Large intestine (tissue), 12 donors: ENCODE measurements at places on chromosomes 5 and 9. TPM values are rescaled to one million over a fixed set of nuclear protein-coding genes. Genes with fewer than 3 reads are reported as not detected.

PPP1R26 gene
- 15.3 TPM for polyA plus RNA-seq

DNA sequence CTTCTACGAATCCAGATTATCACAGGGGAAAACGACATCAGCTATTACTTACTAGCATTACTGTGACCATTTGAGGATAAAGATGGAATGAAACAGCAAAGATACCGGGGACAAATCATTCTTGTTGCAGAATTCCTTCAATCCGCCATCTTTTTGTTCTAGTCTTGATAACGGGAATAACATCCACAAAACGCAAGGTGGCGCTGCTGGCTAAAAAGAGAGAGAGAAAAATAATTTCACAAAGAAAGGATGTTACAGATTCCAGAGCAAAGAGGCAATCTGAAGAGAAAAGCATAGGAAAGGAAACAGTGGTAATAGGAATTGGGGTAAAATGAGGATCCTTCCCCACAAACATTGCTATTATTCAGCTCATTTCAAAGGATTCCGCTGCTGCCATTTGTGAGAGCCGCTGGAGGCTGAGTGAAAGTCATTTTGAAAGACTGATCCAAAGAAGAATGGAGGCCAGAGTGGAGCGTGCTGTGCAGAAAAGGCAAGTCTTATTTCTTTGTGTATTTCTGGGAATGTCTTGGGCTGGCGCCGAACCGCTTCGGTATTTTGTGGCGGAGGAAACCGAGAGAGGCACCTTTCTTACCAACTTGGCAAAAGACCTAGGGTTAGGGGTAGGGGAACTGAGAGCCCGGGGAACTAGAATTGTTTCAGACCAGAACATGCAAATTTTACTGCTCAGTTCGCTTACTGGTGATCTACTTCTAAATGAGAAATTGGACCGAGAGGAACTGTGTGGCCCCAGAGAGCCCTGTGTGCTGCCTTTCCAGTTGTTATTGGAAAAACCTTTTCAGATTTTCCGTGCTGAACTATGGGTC is at the start of gene PCDHB7:
Gene PCDHB7, plus strand, starts transcription at position 264 of the 824 bp plus-strand sequence. Its CDS starts 192 bp downstream, at position 456.
- no peak for DNase-seq

ROR2 gene
- polyA plus RNA-seq = 17.5 TPM

GRCh38 chr9:6758248-6758497 is 400 bp downstream of the KDM4C start:
- DNase-seq = no peak

CD74 gene
- 742 TPM for polyA plus RNA-seq

- DNase-seq = no peak
Observed at GRCh38 chr9:86500667-86501435, 146.6 kb upstream of the TUT7 start.

GRCh38 chr9:76456202-76456926 is 2.6 kb upstream of the GCNT1 start:
- peak; percentile 75 for DNase-seq

DNA sequence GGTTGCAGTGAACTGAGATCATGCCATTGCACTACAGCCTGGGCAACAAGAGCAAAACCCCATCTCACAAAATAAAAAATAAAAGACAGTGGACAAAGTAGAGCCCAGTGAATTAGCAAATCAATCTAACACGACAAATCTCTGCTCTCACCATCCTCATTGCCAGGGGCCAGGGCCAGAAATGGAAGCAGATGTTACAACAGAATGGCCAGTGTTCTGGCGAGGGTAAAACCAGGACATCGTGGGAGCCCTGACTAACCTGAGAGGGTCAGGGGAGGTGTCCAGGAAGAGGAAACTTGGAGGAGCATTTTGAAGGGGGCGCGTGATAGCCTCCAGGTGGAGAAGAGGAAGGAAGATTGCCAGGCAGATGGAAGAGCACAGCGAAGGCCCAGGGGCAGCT is 58.4 kb downstream of the NEURL1B start:
- DNase-seq = no peak

- DNase-seq = peak; percentile 8
Observed at GRCh38 chr9:34456746-34457145, 1.6 kb downstream of the FAM219A start.
